ENCODE measurements at places on chromosomes 12 and 14. TPM values are rescaled to one million over a fixed set of nuclear protein-coding genes. Genes with fewer than 3 reads are reported as not detected.

KLRC1 gene
- total RNA-seq = 20.5 TPM

B4GALNT3 gene
- total RNA-seq = 2.7 TPM

ARMH4 gene
- 0.06 TPM for total RNA-seq

HPD gene
- total RNA-seq = not detected

CPNE8 gene
- total RNA-seq = 3.6 TPM

TMTC1 gene
- not detected for total RNA-seq

DEGS2 gene
- 1.3 TPM for total RNA-seq

PLA2G1B gene
- not detected for total RNA-seq

GARIN6 gene
- total RNA-seq = not detected

TAS2R20 gene
- total RNA-seq = 0.38 TPM

GZMB gene
- total RNA-seq = 6,714 TPM
